ENCODE measurements at places on chromosomes 7 and 10.

- DNase-seq, result no peak
Observed at GRCh38 chr7:130286881-130287280, 6.1 kb upstream of the CPA4 start.

GRCh38 chr10:23345861-23346260 lies 1.3 kb upstream of the C10orf67 start:
- DNase-seq, result no peak

DNA sequence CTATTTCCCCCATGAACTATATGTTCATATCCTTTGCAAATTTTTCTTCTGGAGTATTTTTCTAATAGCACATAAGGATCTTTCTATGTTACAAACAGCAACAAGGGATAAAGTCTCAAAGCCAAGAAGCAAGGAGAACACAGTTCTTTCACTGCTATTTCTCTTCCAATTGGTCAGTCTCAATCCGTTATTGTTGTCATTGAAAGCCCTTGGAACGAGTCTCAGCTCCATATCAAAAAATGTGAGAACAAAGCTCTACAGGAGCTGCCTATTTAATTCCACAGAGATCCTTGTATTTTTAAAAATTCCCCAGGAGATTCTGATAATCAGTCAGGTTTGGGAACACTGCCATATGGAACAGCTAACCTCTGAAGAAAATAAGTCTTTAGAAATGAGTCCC lies 15.7 kb downstream of the SLC35B4 start:
- no peak for DNase-seq

DNA sequence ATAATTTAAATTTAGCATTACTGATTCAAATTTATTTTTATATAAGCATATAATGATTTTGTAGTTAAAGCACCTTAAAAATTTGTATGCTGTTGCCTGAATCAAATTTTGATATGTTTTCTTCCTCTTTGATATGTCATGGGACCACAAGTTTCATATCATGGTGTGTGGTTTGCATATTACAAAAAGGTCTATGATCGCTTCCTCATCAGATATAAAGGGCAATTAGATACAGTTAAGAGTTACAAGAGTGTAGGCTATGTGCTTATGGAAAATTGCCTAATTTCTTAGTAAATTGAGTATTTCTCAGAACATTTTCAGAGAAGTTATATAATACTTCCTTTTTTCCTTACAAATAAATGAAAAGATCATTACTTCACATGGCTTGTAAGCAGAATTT lies 22.2 kb downstream of the MRC1 start:
- DNase-seq, result no peak

DNA sequence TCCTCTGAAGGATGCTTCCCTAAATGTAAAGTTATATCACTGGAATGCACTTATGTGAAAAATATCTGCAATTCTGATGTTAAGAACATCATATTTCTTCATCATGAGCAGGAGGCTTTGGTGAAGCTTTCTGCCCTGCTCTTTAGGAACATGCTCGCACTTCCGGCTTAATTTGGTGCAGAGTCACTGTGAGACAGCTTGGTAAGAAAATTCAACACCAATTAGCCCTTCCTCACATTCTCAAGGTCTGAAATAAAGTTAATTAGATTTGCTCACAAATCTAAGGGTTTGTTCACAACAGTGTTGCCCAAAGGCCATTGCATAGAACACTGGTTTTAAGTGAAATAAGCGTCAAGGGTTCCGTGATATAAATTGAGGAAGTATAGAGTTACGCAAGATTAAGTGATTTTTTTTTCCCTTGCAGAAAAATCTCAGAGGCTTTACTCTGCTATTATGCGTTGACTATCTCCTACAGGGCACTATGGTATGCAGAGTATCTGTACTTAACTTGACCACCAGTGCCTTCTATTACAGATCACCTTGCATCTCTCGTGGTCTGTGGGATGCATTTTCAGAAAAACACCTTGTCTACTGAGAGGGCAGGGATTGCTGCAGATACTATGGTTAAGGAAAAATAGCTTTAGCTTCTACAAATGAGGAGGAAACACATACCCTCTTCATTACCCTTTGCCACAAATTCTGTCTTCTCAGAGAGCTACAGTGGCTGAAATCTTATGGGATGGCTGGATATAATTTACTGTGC lies 953.9 kb downstream of the TYW1 start:
- DNase-seq, result no peak

GRCh38 chr10:118106426-118106825 lies 59.7 kb upstream of the RAB11FIP2 start:
- DNase-seq, result no peak

- no peak for DNase-seq
Observed at GRCh38 chr7:98196706-98197605, 14.3 kb upstream of the BHLHA15 start.

- DNase-seq, result no peak
Observed at GRCh38 chr7:139798221-139798620, 20.4 kb upstream of the HIPK2 start.

- no peak for DNase-seq
Observed at GRCh38 chr10:123790132-123790885, 101.3 kb downstream of the CPXM2 start.

DNA sequence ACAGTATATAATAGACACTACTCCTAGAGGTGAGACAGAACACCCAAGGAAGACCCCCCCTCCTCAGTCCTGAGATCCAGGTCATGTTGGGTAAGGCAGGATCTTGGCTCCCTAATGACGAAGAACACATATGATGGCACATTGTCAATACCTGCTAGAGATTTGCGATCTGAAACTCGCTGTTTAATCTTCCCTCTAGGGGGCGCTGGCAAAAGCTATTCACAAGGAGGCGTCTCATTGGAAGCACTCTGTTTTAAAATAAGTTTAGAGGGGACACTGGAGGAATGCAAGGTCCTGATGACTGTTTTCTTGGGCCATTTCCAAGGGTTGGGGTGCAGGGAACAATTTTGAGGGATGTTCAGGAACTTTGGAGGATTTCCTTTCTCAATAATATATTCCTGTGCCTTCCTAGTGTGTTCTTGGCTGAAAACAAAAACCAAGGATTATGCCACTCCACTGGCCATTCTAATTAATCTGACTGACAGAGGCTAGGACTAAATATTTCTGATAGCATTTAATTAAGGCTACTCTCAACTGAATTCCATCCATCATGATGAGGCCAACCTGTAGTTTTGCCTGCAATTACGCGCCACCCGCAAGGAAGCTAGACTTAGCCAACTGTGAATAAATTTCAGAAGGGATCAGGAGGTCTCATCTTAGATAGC lies 1013.8 kb upstream of the MBL2 start:
- DNase-seq, result no peak

GRCh38 chr10:48470893-48471805 lies 133.7 kb downstream of the ARHGAP22 start:
- no peak for DNase-seq

DNA sequence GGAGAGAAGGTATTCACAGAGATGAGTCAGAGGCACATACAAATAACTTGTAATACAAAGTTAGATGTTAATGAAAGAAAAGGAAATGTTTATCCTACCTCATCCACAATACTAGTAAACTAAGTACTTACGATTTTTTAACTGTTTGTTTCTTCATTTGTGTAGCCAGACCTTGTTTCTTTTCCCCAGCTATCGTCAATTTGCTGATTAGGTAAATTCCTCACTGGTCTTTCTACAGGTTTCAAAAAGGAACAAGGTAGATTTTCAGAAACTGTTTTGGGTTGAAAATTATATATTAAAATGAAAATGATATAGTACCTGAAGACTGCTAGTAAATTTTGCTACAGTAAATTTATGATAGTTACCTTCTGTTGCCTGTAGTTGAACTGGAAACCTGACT lies 56.6 kb downstream of the PON1 start:
- no peak for DNase-seq

DNA sequence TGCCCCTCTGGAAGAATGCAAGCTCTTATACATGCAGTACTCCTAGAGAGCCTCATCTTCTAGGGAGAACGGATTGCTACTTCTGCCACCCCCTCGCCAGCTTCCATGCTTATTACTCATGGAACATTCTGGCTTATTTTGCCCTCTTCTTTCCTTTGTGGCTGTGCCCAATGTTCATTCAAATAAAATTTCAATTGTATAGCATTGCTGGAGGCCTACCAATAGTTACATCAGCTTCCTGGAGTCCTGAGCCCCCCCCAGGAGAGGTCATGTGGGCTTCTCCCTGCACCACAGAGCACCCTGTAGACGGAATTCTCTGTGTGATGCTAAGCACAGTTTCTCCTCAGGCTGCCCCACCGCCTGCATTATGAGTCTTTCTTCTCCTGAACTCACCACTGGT lies 1094.0 kb downstream of the KCNMA1 start:
- no peak for DNase-seq

GRCh38 chr7:108413782-108414492 lies 42.3 kb downstream of the NRCAM start:
- DNase-seq, result no peak

DNA sequence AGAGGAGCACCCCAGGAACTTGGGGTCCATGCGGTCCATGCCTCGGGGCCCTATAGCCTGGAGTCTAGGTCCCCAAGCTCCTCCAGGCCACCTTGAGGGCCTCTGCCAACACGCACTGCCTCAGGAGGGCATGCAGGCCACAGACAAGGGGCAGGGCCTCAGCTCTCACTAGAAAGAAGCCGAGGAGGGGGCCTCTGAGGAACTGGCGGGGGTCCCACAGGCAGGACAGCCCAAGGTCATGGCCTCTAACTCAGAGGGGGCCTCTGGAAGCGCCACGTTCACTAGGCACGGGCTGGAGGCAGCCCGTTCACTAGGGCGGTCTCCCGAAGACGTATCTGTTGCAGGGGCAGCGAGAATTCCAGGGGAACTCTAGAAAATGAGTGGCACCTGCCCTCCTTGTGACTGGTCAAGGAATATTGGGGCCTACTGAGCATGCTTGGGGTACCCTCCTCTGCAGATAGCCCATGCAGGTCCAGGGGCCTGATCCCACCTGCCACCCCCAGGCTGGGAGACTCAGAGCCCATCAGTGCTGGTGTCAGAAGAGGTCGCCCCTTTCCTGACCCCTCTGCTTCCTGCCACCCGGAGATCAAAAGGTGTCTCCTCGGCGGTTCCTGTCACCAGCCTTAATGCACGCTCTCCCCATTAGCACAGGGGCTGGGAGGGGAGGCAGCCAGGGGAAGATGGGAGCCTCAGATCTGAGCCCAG lies 86.7 kb upstream of the RET start:
- no peak for DNase-seq

DNA sequence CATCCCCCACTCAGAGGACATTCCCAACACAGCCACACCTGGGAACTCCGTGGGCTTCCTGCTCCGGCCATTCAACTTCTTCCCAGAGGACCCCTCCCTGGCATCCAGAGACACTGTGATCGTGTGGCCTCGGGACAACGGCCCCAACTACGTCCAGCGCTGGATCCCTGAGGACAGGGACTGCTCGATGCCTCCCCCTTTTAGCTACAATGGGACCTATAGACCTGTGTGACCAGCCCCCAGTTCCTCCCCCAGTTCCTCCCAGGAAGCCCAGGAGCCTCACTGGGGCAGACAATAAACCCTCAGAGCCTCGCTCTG lies 8.6 kb downstream of the AOC1 start:
- DNase-seq, result no peak

DNA sequence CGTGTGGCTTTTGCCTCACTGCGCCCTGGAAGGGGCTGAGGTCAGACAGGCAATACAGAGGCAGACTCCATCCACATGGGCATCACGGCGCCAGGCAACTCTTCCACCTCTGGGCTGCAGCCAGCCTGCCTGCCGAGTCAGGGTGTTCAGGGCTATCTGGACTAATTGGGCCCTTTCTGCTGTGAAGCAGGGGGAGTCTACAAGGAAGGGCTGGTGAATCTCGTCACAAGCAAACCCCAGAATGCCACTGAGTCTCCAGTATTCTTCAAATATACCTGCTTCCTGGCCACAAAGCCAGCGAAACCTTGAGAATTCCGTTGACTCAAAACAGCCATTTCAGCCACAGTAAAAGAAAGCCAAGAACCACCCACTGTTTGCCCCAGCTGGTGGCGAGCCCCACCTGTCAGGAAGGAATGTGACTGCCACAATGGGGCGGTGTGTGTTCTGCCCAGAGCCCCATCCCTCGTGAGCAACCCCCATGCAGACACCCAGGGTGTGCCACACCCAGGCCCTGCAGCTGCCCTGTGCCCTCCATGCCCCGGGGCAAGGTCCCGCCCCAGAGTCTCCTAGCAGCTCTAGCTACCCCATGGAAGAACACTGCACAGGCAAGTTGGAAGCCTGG lies 117.3 kb downstream of the FAM53B start:
- DNase-seq, result no peak

DNA sequence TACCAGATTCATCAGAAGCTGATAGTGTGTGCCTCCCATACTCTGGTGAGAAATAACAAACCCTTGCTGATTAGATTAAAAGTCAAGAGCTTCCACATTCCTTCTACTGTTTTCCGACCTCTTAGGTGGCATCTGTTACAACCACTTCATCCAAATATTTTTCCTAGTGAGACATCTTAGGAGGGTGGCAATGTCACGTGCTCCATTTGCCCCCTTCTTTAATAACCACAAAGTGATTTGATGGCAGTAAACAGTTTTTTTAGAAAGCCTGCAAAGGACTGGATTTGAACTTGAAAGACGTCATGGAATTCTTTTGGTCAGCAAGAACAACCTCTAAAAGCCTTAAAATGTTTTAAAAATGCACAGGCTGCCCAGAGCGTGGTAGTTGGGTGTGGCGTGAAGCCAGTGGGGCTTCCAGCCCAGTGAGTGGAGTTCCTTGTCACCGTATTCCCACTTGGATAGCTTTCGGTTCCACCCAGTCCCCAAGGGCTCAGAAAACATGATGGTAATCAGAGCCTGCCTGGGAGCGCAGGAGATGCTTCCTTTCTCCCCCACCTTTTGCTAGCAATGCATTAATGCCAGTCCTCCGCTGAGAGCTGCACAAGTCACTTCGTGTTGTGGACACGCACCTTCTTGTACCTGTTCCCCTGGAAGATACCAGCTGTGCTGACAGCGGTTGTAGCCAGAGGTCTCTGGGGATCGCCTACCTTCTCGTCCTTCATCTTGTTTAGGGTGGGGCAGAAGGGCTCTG lies 256.4 kb downstream of the KIAA1217 start:
- DNase-seq, result no peak

DNA sequence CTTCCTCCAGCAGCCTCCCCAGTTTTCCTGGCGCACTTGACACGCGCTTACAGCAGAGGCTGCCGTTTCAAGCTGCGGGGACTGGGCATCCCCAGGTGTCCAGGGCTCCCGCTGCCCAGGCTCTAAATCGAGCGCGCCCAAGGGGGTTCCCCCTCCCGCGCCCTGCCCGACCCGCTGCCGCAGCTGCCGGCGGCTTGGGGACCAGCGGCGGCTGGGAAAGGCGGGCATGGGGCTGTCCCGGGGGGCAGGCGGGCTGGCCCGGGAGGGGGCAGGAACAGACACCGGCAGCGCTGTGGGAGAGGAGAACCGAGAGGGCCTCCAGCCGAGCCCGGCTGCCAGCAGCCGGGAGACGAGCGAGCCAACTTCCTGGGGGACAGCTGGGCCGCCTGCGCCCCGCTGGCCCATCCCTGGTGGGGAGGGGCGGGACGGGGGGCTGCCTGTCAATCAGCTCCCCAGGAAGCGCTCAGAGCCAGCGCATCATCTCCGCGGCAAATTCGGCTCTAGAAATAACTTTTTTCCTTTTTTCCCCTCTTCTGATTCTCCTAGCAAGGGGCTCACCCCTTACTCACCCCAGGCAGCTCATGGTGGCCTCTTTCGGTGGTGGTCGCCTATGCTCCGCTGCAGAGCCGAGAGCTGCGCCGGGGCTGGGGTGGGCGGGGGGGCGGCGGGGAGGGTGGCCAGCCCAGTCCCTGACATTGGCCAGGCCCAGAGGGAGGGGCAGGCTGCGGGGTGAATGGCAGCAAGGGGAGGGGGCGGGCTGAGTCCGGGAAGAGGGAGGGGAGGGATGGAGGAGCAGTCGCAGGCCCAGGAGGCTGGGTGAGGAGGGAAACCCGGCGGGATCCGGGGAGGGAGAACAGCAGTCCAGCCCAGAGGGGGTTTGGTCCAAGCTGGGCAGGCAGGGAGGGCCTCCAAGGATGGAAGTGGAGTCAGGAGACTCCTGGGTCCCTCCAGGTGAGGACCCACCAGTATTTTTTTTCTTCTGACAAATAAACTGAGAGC lies 14.7 kb downstream of the GRID2IP start:
- peak; percentile 26 for DNase-seq
